NCI-H1930 (cell line): ENCODE measurements at places on chromosomes 5 and 9.

DNA sequence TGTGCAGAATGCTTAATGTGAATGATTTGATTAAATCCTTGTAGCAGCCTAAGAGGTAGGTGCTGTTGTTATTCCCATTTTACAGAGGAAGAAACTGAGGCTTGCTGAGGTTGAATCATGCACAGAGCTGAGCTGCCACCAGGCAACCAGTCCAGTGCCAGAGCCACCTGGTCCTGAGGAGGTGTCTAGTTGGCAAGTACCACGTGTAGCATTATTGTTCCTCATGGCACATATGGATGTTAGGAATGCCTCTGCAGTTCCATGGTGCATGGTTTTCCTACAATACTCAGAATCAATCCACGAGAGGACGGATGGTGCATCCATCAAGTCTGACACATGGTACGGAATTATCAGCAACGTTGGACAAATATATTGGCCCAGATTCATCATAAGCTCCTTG, 8.9 kb downstream of the UBE2QL1 start:
- DNase-seq, result no peak

DNA sequence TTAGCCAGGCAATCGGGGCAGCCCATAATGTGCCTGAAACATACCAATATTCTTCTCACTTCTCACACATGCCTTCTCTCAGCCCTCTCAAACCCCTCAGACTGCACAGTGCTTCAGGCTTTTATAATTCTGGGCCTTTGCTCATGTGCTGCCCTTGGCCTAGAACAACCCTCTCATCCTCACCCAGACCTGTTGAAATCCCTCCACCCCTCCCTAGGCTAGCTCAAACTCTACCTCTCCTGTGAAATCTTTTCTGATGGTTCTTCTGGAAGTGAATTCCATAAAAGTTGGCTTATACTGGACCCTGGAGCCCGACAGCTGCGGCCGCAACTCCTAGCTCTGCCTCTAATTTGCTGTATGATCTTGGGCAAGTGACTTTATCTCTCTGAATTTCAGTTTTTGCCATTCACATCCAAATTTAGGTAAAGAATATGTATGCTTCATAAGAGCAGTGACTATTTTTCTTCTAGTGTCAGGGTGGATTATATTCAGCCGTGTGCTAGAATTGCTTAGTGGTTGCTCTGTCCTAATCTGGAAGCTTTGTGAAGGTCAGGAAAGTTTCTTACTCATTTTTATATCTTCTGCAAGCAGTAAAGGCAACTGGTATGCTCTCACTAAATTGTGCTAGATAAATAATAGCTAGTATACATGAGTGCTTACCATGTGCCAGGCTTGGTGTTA, 221.4 kb downstream of the MAPKAP1 start:
- DNase-seq, result no peak

GRCh38 chr5:149757956-149758355, 27.8 kb downstream of the PPARGC1B start:
- DNase-seq, result no peak

- DNase-seq, result no peak
These were observed 3.2 kb upstream of the ARL15 start for GRCh38 chr5:54313311-54314270.

- DNase-seq, result peak; percentile 58
These were observed 765 bp downstream of the MARCHF6 start for GRCh38 chr5:10354048-10354872.

DNA sequence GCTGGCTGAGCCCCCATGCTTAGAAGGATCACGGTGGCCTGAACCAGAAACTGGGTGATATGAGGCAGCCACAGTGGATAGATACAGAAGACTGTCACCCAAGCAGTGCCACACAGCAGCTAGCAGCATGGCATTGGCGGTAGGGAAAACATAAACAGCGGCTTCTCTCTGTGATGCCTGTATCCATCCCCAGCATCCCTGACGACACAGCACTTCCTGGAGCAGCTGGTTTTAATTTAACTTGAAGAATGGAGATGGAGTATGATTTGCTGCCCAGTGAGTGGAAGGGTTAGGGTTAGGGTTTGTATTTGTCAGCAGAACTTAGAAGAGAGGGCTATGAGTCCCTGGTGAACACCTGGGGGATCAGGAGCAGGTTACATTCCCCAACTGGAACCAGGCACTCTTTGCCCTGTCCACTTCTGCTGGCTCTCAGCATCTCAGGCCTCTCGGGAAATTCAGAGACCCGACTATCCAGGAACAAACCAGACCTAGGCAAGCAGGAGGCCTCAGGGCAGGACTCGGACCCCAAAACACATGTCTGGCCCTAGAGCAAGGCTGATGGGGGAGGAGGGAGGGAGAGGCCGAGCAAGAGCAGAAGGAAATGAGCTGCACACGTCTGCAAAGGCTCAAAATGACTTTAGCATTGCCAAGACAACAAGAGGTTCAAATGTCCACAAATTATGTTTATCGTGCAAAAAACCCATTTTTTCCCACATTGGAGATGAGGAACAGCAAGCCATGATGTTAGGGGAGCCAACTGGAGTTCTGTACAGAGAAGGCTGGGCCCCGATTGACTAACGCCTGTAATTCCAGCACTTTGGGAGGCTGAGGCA, 6.5 kb upstream of the GGTA1 start:
- DNase-seq, result no peak

DNA sequence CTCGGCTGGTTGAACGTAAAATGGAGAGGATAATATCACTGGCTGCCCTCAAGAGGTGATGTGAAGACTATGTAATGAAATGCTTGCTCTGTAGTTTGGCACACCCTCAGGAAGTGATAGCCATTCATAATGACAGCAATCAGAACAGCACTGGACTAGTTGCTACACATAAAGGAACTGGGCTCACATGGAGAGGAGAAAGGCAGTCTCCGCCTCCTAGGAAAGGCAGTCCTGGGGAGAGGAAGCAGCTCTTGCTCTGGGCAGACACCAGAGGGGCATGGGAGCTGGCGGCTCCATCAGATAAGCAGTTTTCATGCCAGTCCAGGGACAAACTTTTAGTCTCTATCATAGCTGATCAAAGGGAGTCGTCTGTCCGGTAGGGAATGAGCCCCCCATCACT, 46.9 kb downstream of the ARHGEF37 start:
- no peak for DNase-seq

DNA sequence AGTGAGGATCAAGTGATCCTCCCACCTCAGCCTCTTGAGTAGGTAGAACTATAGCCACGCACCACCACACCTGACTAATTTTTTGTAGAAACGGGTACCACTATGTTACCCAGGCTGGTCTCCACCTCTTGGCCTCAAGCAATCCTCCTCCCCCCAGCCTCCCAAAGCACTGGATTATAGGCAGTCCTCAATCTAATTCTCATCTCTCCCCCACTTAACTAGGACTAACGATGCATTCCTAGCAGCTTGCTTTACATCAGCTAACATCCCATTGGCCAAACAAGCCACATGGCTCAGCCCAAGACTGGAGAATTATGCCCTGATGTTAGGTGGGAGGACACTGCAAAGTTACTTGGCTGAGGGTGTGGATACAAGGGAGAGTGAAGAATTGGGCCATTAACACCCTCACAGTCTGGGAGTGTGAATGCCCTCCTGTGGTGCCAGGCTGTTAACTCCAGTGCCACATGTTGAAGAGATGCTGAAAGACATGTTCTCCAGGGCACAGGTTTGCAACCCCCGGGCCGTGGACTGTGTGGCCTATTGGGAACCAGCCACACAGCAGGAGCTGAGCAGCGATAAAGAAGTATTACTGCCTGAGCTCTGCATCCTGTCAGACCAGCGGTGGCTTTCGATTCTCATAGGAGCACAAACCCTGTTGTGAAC, 5.3 kb upstream of the ZNF367 start:
- no peak for DNase-seq

DNA sequence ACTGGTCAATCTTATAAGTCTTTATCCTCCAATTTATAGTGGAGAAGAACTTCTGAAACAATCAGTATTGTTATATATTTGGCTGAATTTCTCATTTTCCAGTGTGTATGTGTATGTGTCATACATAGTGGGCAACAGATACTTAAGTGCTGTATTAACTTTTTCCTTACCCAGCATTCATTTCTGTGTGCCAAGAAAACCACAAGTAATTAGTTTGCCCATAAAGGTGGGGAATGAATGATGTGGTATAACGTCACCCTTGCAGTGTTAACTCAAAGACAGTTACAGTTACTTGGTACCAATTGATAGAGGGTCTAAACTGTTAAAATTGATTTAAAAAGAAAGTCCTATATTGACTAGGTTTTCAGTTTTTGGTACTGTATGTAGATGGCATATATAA, 2.0 kb downstream of the OGN start:
- DNase-seq, result no peak

- DNase-seq, result no peak
These were observed 94.2 kb downstream of the ADAMTS19 start for GRCh38 chr5:129554134-129554904.

GRCh38 chr9:137948642-137949041, 71.1 kb downstream of the CACNA1B start:
- DNase-seq, result no peak
